NCI-H1048 (cell line): ENCODE measurements at places on chromosomes 7 and 10.

GRCh38 chr10:52956461-52956860 lies 183.9 kb upstream of the MBL2 start:
- DNase-seq: no peak

DNA sequence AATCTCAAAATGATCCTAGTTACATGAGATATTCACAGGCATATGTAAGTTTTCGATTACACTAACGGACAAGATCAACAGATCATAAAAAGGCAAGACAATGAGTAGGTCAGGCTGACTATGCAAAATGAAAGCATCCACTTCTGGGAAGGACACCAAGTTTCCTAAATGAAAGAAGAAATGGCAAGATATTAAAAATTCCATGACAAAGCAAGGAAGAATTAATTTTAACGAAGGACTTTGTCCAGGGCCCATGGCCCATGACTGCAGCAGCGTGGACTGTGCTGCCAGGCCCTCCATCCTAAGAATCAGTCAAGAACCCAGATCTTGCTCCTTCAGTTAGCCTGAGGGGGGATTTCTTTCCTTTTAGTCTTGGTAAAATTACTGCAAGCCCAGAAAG lies 182.4 kb upstream of the FRMD4A start:
- no peak for DNase-seq

- DNase-seq: no peak
These were observed at the start of gene GFRA1 for GRCh38 chr10:116272440-116273283. Gene GFRA1, minus strand, starts transcription at chr10:116273206. Its CDS starts 1,177 bp downstream, at chr10:116272029.

DNA sequence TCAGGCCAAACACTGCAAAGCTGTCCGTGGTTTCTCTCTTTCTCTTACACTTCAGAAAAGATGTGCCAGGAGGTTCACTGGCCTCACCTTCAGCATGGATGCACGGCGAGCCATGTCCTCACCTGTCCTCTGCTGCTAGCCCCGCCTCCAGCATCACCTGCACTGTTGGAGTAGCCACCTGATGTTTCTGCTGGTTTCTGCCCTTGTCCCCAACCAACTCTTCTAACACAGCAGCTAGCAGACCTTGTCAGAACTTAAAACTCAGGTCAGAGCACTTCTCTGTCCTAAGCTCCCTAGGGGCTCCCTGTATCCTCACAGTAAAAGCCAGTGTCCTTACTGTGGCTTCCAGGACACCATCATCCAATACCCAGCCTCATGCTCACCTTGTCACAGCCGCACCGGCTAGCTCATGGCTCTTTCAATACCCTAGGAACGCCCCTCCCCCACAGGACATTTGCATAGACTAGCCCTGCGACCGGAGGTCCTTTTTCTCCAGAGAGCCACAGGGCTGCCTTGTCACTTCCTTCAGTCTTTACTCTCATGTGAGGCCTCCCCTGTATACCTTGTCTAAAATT lies 15.2 kb downstream of the PALD1 start:
- DNase-seq: no peak

- DNase-seq: no peak
These were observed 29.3 kb downstream of the LMTK2 start for GRCh38 chr7:98135984-98136383.

DNA sequence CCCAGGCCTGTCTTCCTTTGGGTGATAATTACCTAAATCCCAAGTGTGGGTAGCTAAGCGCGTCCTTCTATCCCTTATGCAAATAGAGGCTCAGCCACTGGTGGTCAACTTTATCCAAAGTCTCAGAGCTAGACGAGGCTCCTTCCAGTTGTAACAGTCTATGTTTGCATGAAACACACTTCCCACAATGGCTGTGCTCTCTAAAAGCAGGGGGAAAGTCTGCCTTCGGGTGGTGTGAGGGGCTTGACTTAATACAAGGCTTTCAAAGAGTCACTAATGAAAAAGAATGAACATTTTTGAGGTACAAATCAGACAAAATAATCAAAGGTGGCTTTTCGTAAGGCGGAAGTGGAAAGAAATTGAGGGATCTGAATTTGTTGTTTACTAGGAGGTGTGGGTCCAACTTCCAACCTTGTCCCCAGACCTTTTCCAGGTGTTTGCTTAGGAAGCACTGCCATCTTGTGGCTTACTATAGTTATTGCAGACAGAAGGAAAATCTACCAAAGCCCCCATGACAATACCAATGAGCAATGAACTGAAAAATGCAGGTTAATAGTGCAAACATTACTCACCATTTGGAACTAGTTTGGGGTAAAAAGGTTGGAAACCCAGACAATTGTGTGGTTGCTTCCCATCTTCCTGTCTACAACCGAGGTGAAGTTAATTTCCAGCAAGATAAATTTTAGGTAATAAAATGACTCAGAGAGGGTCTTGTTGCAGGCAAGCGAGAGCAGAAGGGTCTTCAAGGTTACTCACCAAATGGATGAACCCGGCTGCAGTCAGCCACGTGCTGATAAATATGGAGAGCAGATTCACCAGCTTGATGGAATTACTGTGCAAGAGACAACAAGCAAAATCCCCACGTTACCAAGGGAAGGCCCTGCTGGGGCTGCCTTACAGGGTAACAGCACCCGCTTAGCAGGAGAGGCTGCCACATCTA lies 525.7 kb downstream of the KCNMA1 start:
- DNase-seq: no peak
